GM12891 (cell line): ENCODE measurements at places on chromosomes 6 and 20.

GRCh38 chr20:38386004-38386403 lies 39.7 kb downstream of the LBP start:
- DNase-seq = no peak

- no peak for DNase-seq
Observed at GRCh38 chr6:75333676-75334200, 49.1 kb upstream of the TMEM30A start.

DNA sequence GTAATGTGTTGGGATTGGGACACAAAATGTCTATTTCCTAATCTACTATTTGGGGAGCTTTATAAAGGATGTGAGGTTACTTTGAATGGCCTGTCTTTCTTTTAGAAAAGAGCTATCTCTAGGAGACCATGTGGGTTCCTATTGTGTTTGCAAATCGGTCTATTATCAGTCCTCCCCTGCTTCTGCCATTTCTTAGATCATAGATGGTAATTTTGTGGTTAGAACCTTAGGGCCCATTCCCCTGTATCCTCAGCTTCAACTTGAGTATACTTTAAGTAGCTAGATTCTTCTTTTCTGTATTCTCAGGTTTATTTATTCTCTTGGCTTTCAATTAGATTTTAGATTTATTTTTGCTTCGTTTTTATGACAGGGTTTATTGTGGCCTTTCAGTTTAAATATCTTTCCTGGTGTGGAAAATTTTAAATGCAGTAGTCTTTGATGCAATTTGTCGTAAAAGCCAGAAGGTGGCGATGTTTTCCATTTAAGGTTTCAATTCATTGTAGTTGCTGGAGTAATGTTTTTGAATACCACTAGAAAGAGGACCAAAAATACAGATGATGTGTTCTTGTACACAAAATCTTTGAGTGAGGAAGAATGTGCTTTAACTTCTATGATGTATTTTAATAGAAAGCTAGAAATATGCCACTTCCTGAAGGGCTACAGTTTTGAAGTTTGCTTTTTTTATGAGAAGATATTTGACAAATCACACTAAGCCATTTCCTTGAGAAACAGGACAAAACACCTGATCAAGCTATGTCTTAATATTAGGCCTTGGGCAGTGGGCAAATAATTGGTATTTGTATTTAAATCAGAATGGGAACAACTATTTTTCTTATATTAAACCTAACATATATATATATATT lies 20.3 kb downstream of the TBPL1 start:
- DNase-seq = no peak

GRCh38 chr6:93496548-93496947 lies 77.2 kb upstream of the EPHA7 start:
- DNase-seq = no peak

GRCh38 chr6:13695252-13695651 lies 16.4 kb downstream of the RANBP9 start:
- DNase-seq = no peak

DNA sequence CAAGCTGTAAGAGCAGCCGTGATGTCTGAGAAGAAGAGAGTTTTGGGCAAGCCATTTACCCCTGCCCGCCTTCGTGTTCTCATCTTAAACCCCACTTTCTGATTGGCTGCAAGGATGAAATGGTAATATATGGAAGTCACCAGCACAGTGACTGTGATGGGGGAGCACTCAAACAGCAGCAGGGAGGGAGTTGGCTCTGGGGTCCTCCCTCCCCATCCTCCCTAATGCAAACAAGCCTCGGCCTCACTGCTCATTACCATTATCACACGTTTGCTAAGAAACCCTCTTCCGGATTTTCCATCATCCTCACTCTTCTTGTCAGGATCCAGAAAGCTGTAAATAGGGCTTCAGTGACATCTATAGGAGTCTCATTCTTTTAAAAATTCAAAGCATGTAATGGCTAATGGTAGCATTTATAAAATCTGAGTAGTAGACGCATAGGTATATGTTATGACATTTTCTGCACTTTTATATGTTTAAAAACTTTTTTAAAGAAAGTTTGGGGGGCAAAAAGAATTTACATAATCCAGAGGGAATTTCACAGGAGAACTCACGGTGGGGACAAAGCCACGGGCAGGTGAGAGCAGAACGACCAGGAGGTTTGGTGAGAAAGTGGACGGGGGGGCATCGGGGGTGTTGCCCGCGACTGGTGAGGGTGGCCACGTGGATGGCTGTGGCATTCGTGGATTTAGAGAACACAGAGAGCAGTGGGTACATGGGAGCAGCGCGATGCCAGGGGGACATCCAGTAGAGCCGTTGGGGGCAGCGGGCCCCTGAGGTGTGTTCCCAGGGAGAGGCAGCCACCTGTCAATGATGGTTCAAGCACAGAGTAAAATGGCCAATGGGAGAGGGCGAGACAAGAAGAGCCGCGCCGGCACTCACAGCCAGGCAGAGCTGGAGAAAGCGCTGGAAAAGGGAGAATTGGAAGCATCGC lies 29.6 kb downstream of the SUMO4 start:
- no peak for DNase-seq

GRCh38 chr6:95274686-95275235 lies 302.6 kb upstream of the MANEA start:
- no peak for DNase-seq

DNA sequence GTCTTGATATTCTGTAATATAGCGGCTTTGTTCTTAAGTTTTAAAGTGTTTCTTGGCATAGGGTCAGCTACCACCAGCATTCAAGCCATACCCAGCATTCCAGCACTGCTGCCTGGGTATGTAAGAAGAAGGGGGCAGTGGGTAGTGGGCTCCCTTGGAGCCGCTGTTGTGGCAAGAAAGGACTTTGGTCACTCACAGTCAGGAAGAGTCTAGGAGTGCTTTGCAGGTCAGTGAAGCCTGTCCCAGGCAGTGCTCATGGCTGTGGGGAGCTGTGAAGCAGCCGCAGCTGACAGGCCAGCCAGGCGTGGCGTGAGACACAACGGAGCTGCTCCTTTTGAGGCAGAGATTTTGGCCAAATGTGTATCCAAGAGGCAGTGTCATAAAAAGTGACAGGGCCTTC lies 512.0 kb downstream of the CDKAL1 start:
- no peak for DNase-seq

- no peak for DNase-seq
Observed at GRCh38 chr6:3523966-3524365, 67.1 kb upstream of the SLC22A23 start.
